PC-3 (cell line): ENCODE measurements at places on chromosomes 3 and 15.
A peak's percentile ranks its signal among the peaks of the same experiment; 100 is the strongest.

DNA sequence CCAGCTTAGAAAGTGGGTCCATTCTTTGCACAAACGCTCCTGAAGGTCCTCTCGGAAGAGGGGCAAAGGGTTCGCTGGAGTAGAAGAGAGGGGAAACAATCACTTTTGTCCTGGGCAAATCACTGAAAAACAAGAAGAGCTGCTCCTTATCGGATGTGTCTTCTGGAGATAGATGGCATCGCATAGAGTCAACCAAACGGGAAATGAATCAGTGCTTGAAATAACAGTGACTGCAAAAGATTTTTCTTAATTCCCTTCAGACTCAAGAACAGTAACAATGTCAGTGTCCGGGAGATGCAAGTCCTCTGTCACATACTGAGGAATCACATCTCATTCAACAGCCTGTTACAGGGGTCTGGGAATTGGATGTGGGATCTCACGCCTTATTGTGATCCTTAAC lies 78.8 kb upstream of the PCSK6 start:
- DNase-seq = peak; percentile 23

- peak; percentile 84 for DNase-seq
Measured at GRCh38 chr3:189233225-189233858, 61.6 kb downstream of the TPRG1 start.

GRCh38 chr15:22968366-22968765 lies 11.8 kb downstream of the CYFIP1 start:
- peak; percentile 84 for DNase-seq

GRCh38 chr15:78085928-78086327 lies 6.4 kb upstream of the SH2D7 start:
- no peak for DNase-seq

DNA sequence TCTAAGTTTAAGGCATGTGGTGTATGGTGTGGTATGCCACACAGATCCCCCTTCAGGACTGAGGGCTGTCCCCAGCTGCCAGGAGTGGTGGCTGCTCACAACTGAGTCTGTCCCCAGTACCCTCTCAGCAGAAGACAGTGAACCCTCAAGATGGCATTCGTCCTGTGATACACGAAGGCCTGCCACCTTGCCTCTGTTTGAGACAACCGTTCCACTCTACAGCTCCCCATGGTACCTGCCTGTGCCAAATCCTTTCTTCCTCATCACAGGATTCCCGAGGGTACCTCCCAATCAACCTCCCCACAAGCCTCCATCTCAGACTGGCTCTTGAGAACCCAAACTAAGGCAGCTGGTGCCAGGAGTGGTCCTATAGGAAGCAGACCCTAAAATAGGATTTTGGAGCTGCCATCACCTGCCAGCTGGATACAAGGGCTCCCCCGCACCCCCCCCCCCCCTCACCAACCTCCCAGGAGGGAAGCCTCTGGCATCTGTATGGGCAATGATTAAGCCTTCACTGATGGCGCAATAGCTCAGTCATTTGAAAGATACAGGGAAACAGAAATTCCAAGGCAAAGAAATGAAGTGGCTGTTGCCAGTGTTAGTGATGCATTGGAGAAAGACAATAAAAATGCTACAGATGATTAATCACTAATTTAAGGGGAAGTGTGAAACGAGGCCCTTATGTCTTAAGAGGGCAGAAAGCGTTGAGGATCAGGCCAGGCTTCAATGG lies 230.0 kb upstream of the LYSMD4 start:
- peak; percentile 68 for DNase-seq

DNA sequence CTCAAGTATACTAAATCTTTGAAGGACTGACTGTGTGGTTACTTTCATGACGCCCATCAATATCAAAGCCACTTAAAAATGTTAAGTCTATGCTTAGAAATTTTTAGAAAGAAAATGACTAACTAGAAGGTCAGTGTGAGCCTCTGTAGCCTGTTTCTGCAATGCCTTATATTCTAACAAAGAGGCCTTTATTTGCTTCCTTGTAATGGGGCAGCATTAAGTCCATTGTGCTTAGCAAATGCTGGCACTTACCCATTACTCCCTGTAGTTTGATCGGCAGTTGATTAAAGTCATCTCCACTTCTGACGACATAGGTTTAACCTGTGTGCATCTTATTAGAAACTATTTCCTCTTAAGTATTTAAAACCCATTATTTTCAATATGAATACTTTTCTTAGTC lies 91.6 kb upstream of the FAM98B start:
- no peak for DNase-seq

DNA sequence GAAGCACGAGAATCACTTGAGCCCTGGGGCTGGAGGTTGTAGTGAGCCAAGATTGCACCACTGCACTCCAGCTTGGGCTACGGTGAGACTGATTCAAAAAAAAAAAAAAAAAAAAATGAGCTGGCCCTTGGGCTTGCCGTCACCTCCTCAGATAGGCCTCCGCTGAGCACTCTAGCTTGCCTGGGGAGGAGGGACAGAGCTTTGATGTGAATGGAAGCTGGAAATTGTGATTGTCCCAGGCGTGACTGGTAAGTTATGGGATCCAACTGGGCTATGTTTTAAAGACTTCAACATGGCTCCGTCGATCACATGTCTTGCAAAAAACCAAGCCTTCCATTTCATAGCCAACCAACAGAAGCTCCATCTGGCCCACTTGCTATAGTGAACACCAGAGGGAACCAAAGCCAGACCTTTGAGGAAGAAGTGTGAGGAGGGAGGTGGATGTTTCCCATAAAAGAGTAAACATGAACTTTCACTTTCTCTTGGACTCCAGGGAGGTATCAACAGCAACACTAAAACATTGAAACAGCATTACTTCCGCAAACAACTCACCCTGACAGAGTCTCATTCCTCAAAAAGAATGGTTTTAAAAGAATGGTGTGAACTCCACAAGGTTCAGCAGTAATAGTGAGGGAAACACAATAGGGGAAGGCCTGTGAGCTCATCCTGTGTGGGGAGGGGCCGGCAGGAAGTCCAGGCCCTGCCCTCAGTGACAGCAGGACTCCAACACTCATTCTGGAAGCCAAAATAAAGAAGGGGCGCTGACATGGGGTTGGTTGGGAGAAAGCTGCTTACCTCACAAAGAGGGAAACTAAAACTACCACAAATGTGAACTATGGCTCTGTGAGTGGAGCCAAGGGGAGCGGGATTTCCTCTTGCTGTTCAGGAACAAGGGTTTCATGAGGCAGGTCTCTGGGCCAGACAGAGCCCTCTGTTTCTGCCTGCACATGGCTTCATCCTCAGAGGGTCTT lies 59.2 kb upstream of the IL12A start:
- DNase-seq = peak; percentile 81

- DNase-seq = no peak
Measured at GRCh38 chr3:101602731-101603130, 28.8 kb downstream of the PCNP start.

- peak; percentile 13 for DNase-seq
Measured at GRCh38 chr3:192090586-192090985, 629.6 kb downstream of the PYDC2 start.

DNA sequence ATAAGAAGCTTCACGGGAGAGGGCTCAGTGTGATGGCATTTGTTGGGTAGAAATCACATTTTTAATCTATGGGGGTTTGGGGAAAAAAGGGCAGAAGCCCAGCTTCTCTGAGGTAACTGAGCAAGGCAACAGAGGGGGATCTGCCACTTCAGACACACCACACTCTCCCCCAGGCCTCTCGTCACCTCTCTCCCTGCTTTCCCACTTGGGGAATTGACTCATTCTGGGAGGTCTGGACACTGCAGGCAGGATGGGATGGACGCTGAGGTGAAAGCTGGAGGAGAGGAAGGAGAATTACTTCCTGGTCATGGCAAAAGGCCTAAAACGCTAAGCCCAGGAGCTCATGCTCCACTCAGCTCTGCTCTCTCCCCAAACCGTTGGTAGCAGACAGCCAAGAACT lies 33.2 kb downstream of the MYO5C start:
- DNase-seq = peak; percentile 35

- peak; percentile 96 for DNase-seq
Measured at GRCh38 chr3:129211772-129212171, 28.1 kb upstream of the CNBP start.

- DNase-seq = no peak
Measured at GRCh38 chr15:59384507-59384906, 11.8 kb upstream of the MYO1E start.

- peak; percentile 87 for DNase-seq
Measured at GRCh38 chr15:65516997-65517865, at the start of gene DPP8. TSS of gene DPP8 (minus strand) at chr15:65517689. CDS start at chr15:65512553, 5,136 bp downstream.

DNA sequence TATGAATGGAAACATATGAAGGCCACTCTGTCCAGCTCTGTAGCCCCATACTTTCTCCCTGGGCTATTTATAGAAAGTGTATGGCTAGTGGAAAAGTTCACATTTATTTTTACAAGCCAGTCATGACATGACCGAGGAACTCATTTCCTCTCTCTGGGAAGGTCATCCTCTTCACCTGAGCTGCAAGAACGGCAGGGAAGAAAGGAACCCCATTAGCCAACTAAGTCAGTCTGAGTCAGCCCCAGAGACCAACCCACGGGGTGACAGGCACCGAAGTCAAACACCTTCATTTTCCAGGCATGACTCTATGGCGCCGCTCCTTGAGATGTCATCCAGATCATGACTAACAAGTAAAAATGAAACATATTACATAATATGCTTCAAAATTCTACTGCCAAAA lies 4.8 kb downstream of the PAQR9 start:
- peak; percentile 88 for DNase-seq

GRCh38 chr3:139157161-139157932 lies 112.7 kb upstream of the PRR23C start:
- no peak for DNase-seq

DNA sequence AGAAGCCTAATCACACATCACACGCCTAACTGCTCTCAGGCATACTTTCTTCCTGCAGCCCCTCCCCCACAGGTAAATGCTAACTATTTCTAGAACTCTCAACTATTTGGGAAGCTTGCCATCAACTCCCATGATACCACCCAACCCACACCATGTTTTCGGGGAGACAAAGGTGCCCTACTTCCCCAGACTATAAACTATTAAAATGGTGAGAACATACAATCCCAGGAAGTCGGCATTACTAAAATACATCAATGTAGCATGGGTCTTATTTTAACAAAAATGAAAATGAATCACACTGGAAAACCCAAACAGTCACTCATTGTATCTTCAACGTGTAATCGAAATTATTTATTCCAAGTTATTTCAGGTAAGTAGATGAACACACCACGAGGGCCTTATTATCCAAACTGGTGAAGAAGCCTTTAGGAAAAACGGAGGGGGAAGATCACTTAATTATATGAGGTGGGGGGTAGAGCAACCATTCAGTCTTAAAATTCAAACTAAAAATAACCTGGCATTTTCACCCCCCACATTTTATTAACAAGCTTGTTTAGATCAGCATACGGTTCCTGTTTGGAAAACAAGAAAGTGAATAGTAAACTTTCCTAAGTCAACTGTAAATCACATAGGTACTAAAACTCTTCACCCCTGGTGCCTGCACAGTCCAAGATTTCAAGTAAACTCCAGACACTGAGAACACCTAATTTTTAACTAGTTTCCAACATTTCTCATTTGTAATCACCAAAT lies 1.9 kb downstream of the TBL1XR1 start:
- peak; percentile 58 for DNase-seq

DNA sequence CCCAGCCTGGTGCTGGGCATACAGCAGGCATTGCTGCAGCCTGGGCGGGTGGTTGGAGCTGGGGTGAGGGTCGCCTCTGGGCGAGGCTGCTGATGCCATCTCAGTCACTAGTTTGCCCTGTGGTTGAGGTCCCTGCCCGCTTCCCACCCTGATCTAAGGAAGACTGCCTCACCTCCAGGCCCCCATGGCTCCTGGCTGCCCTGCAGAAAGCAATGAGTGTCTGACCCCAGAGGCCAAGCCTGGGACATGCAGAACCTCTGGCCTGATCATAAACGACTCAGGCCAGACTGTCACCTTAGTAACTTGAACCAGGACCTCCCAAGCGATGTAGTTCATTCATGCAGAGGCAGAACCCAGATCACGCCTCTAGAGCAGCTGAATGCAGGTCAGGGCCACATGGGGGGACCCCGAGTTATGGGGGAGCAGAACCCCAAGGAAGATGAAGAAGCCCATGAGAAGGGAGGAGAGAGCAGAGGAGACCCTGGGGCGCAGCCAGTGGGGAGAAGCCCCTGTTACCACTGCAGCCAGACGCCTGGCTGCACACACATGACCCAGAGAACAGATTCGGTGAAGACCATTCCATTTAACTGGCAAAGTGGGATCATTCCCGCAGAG lies 213.9 kb downstream of the TBC1D2B start:
- DNase-seq = no peak

DNA sequence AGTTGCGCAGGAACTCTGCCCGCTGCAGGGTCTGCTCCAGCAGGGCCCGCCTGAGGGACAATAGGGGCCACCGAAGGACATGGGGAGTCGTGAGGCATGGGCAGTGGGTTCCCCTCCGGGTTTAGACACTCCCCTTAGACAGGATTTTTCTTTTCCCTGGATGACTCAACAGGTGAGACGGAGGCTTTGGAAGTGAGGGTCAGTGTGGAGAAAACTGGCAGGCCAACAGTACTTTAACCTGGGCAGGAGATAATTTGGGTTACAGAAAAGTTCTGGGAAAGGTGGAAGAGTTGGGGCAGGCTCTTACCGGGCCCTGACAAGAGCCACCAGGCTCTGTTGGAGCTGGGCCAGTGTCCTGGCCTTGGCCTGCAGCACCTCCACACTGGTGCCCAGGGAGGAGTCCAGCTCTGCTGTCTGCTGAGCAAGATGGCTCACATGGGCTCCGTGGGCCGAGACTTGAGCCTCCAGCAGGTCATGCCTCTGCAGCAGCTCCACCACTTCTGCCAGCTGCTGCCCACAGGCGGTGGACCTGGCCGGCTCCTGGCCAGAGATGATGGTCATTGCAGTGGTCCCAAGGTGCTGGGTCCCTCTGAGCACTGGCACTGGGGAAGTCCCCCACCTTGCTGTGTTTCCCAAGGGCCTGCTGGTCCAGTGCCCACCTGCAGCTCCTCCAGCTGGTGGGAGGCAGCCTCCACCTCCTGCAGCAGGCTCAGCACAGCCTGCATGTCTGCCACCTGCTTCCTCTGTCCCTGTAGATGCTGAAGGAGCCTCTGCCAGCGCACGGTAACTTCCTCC lies 11.0 kb downstream of the SPTBN5 start:
- DNase-seq = no peak

- peak; percentile 23 for DNase-seq
Measured at GRCh38 chr3:58742239-58742638, 75.7 kb upstream of the FAM3D start.

DNA sequence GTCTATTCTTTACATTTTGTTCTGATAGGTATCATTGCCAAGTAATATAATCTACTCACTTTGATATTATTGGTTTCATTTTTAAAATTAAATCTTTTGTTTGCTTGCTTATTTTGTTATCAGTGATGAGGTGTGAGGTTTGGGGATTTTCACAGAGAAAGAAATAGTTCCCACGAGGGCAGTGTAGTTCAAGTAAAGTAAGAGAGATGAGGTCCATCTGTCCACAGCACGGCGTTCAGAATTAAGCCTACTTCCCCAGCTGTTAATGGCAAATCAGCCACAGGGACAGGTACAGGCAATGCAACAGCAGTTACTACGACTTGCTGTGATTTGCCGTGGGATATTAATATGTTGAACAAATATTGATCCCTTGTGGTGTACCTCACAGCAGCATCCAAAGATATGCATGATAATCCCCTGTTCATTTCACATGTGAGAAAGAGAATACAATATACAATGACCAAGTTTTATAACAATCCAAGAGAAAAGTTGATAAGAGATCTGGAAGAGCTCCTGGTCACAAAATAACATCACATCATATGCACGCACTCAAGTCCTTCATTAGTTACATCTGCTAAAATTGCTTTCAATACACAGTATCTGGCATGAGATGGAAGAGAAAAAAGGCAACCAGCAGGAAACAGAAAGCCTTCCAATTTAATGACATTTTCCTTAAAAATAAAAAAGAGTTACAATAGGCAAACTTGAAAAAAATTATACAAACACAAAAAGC lies 131.6 kb downstream of the TUSC7 start:
- no peak for DNase-seq

GRCh38 chr3:110667216-110667615 lies 404.4 kb upstream of the NECTIN3 start:
- DNase-seq = no peak
